ENCODE measurements at places on chromosomes 12 and 14. TPM values are rescaled to one million over a fixed set of nuclear protein-coding genes. Genes with fewer than 3 reads are reported as not detected.

The CCDC196 gene
- total RNA-seq = not detected

The ENDOU gene
- total RNA-seq = 1.8 TPM

The OR4Q3 gene
- not detected for total RNA-seq

The TPH2 gene
- not detected for total RNA-seq

The SLC10A1 gene
- total RNA-seq = not detected

The LRRIQ1 gene
- total RNA-seq = 0.43 TPM

The SPTB gene
- 0.98 TPM for total RNA-seq

The ATN1 gene
- 23.2 TPM for total RNA-seq

The AICDA gene
- total RNA-seq = not detected

The RIMBP2 gene
- 0.11 TPM for total RNA-seq

The SERPINA5 gene
- total RNA-seq = not detected

The FOXG1 gene
- under 0.01 TPM for total RNA-seq

The PIWIL1 gene
- total RNA-seq = not detected

The RD3L gene
- total RNA-seq = not detected

The TRPV4 gene
- 2.5 TPM for total RNA-seq

The ATXN7L3B gene
- 30.0 TPM for total RNA-seq

The PPP2R5C gene
- total RNA-seq = 129 TPM

The LRTM2 gene
- 0.11 TPM for total RNA-seq

The INSM2 gene
- under 0.01 TPM for total RNA-seq

The TAS2R10 gene
- 1.6 TPM for total RNA-seq

The COCH gene
- 0.11 TPM for total RNA-seq

The PLEKHD1 gene
- 0.39 TPM for total RNA-seq

The CLECL1 gene
- not detected for total RNA-seq

The TAS2R42 gene
- not detected for total RNA-seq

The RBP5 gene
- 0.39 TPM for total RNA-seq

The TEX22 gene
- 0.39 TPM for total RNA-seq

The SAMD15 gene
- 3.5 TPM for total RNA-seq
